ENCODE measurements at places on chromosomes 12 and 14.

DNA sequence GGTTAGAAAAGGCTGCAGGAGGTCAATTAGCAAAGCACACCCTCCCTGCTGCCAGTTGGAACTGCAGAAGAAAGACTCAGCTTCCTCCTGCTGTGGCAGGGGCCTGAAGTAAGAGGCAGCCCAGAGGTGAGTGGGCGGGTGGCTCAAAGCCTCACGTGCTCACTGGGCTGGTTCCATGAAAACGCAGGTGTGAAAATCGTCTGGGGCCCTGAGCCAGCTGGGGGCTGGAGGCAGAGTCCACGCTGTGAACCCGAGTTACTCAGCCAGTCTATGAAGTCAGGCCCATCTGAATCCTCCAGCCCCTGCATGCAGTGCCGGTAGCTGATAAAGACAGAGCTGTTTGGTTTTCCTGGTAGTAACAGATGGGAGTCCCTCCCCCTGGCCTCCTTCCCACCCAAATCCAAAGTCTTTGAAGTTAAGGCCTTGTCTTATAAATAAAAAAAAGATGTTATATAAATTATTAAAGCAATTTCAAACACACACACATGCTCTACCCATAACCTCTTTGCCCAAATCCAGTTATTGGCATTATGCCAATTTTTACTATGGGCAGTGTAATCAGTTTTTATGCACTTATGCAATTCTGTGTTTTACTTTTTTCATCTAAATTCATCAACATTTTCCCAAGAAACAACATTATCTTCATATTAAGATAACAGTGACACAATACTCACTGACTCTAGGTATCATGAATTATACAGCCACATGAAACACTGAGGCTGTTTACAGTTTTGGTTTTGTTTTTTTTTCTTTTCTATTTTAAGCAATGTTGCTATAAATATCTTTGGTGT, 57.9 kb upstream of the PNMA1 start:
- DNase-seq = no peak

DNA sequence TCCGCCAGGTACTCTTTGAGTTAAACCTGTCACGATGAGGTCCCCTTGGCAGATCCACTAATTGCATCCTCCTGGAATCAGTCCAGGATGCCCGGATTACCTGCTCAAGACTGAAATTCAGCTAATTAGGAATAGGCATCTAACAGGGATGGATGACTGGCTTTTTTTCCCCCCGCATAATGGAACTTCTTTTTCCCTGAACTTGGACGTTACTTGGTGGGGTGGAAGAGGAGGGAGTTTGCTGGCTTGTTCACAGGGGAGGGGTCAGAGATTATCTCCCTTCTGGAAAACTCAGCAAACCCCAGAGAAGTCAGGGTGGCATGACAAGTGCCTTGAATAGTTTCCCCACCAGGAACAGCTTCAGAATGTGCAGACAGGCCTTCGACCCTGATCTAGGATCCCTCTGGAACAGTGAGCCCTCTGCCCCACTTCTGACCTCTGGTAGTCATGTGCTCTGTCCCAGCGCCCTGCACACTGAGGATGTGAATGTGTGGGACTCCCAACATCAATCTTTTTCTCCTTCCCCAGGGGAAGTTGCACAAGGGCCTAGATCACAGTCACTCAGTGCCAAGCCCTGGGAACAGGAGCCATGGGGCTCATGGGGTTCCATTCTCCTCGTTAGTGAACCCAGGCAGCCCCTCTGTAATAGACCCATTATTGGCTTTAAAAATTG, 142.5 kb downstream of the SMOC1 start:
- DNase-seq = no peak

DNA sequence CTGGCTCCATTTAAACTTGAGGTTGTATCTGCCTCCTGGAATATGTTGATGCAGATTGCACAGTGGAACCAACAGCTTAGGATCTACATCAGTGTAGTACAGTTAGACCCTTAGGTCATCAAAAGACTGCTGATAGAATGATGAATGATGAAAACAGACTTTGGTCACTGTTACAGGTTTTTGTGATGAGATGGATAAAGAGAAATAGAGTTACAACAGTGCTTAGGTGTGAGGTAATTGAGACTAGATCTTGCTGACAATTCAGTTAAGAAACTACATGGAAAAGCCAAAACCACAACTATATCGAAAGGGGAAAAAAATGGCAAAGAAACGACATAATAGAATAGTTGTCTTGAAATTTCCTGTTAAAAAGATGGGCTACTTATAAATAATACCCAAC, 145.7 kb upstream of the LMNTD1 start:
- no peak for DNase-seq

DNA sequence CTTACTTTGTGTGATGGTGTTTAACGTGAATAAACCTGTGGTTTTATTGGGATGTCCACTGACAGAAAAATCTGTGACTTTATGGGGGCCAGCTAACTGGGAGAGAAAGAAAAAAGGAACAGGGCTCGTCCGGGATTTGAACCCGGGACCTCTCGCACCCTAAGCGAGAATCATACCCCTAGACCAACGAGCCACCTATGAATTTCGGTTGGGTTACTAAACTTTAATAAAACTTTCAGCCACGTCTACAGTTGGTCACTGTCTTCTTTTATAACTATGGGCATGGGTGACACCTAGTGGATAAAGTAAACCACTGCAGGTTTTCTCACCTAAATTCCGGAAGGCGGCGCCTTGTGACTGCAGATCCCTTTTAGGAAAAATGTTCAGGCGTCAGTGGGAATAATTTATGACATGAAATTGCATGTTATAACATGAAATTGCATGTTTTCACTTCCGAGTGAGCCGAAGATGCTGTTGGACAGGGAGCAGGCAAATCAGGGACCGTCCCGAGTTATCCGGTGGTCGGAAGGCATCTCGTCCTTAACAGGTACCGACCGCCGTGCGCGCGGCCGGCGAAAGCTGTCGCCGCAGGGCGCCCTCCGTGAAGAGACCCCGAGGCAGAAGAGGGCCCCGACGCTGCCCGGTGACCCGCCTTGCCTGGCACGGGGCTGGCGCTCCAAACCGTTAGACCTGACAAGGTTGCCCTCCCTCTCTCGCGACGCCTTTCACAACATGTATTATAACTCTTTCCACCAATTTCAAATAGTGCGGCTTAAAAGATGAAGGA, 18.2 kb upstream of the RNASE12 start:
- peak; percentile 71 for DNase-seq

GRCh38 chr14:68961781-68962584, 17.1 kb downstream of the ACTN1 start:
- DNase-seq = no peak

DNA sequence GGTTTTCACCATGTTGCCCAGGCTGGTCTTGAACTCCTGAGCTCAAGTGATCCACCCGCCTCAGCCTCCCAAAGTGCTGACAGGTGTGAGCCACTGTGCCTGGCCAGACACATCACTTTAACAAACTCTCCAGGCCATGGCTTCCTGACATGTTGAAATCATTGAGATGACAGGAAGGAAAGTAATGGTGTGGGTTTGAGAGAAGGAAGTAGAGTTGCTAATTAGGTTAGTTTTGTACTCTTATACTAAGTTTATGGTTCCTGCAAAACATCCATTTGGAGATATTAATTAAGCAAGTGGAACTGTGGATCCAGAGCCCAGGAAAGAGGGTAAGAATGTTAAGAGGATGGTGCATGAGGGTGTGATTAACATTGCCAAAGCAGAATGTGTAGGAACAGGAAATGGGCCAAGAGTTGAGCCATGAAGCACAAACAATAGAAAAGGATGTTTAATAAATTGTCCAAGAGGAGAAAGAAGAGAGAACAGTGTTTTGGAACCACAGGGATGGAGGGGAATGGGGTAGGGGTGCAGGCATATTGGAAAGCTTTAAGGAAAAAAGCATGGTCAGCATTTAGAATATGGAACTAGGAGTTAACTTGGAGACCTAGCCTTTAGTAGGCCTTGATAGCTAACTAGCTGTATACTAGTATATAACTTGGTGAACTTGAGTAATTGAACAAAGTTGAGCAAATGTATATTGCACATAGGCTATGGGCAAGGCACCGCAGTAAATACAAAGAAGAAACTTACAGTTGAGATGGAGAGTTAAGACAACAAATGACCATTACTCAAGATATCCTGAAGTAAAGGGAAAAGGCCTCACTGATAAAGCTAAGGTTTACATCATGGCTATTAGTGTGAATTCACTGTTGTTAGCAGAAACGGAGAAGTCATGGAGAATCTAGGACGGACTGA, 91.3 kb upstream of the DNM1L start:
- no peak for DNase-seq

GRCh38 chr14:47278233-47278842, 397.1 kb downstream of the MDGA2 start:
- peak; percentile 66 for DNase-seq

DNA sequence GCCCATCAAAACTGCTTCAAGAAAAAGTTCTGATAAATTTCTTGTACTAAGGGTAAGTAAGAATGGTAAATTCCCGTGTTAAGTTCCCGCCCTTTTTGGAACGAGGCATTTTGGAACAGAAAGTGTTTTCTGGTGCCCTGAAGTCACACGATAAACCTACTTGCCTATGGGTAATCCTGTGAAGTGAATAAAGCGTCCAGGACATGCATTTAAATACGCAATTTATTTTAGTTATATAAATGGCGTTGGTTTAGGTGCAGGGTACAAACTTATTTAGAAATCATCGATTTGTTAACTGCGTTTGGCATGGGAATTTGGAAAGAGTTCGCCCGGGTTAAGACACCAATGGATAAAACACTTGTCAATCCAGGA, 715 bp upstream of the RAP1B start:
- no peak for DNase-seq

DNA sequence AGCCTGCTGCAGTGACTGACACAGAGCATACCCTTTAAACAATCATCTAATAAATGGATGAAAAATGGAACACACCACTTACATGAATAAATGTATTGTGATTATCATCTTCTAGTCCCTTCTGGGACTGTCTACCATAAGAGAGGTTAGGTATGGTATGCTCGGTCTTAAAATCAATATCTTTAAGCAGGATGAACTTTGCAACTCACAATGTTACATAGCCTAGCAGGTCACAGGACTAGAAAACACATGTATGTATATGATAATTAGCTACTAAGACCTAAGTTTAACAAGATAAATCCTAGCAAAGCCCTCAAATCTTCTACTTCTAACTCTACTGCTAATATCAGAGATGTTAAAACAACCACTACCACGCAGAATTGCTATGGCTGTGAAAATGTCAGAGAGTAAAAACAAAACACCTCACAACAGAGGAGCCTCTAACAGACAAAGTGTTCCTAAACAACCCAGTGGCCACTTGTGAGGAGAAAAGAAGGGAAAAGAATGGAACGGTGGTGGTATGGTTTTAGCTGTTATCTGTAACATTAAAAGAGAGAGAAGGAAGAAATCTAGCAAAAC, 139.4 kb downstream of the STXBP6 start:
- DNase-seq = no peak

- no peak for DNase-seq
Measured at GRCh38 chr14:61003571-61003970, 22.5 kb downstream of the SLC38A6 start.

- DNase-seq = no peak
Measured at GRCh38 chr12:108616941-108617858, 16.5 kb downstream of the SELPLG start.

GRCh38 chr12:132323171-132324010, 6.0 kb downstream of the GALNT9 start:
- no peak for DNase-seq

- no peak for DNase-seq
Measured at GRCh38 chr12:94717656-94718055, 67.3 kb upstream of the TMCC3 start.

DNA sequence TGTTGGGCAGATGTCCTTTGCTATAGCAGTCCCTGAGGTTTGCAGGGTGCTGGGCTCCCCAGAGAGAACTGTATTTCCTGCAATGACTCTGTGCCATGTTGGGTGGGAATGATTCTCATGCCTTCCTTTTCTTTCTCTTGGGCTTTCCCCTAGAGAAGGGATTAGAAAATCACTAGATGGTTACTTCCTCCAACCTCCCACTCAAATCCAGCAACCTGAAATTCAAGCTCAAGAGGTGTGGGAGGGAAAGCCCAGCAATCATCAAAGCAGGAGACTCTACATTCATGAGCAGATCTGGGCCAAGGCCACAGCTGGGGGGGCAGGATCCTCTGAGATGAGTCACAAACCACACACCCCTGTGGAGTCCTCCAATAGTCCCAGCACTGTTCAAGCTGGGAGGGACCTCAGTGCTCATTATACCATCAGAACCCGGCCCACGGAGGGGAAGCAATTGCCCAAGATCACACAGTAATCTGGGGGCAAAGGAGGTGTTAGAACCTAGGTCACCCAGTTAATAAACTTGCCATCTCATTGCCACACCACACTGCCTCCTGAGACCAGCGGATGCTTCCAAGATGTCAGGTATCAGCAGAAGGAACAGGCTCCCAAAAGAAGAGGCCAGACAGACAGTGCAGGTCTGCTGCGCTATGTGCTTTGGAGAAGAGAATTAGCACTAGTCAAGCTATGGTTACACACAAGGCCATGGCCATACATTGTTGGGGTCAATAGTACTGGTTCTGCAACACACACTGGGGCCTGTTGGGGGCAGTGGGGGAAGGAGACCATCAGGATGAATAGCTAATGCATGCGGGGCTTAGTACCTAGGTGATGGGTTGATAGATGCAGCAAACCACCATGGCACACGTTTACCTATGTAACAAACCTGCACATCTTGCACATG, 65.7 kb downstream of the TTC9 start:
- DNase-seq = no peak

GRCh38 chr14:75258803-75259509, 19.7 kb upstream of the FOS start:
- DNase-seq = peak; percentile 96

DNA sequence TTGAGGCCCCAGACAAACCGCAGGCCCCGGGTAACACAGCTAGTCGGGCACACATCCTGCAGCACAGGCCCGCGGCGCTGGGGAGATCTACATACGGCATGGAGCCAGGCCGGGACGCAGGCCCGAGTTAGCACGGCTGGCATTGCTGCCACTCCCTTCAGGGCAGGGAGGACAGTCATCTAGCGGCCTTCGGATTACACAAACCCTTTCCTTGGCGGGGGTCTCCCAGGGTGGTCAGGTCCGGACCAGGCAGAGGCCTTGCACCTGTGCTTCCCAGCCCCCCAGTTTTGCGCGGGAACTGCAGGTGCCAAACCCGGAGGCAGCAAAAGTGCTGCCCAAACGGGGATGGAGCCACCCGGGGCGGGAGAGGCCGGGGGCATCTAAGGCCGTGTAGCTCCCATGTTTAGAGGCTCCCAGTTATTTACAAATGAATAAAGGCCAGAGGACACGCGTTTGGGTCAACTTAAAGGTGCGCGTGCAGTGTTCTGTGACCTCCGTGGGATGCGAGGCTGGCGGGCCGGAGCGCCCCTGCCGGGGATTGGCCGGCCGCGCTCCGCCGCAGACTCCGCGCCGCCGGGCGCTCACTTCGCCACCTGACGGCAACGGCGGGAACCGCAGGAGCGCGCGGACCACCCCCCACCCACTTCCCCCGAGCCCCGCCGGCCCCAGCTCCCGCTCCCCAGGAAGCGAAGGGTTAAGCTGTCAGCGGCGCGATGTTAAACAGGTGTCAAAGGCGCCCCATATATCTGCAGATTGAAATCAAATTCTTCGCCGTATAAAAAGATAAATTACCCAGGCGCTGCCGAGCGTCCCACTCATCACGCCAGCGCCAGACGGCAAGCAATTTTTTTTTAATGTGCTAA, 18.1 kb downstream of the VSX2 start:
- peak; percentile 61 for DNase-seq
